K562 (cell line): ENCODE measurements at places on chromosomes 7 and 10. TPM values are rescaled to one million over a fixed set of nuclear protein-coding genes. Genes with fewer than 3 reads are reported as not detected.

DNA sequence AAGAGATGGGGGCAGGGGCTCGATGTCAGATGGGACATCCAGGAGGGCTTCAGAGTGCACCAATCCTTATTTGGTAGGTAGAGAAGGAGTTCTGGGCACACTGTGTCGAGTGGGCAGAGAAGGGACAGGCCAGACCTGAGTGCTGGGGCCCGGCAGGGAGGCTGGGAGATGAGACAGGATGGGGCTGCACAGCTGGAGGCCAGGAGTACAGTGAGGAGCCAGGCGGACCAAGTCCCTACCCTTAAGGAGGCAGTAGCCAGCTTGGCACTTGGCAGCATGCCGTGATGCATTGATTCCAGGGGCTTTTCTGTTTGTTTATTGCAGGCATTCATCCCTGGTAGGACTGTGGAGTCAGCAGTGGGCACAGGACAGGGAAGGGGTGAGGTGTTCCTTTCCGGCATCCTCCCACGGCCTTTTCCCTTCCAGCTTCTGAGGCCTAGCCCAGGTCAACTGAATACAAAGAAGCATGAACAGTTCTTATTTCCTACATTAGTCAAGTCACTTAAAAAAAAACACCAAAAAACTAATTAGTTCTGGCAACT lies 168.8 kb upstream of the CDCA7L start:
- DNase-seq: no peak

GRCh38 chr10:86705905-86706304 lies 37.6 kb downstream of the LDB3 start:
- DNase-seq: no peak

DNA sequence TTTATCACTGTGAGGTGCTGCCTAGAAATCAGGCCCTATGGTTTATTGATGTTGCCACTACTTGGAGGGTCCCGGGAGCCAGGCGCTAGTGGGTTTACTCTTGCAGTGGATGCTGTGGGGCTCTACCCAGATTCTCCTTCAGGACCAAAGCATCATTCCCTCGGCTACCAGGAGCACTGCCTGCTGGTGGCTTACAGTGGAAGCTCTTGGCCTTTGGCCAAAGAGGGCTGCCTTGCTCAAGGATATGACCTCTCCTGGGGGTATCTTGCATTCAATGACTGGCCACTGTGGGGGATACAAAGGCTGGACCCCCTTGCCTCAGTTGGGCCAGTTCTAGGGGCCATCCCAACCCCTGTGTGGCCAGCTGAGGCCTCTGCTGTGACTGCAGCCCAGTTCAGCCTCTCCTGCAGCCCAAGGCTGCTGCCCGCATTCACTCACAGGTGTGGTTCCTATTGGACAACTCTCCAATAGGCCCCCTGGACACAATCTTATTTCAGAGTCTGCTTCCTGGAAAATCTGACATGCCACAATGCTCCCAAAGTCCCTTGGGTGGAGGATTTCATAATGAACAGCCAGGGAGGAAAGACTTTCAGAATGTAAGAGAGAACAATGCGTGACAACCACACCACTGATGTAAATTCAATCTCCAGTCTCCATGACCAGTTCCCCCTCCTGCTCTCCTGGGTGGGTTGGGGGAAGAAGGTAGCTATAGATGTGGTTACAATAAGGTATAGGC lies 196.3 kb downstream of the SNX10 start:
- DNase-seq: no peak

FEZF1 gene
- not detected in 2 replicates for polyA plus RNA-seq

EPDR1 gene
- polyA plus RNA-seq: not detected in 2 replicates

ZSWIM8 gene
- 38.4 and 47.8 TPM in 2 replicates for polyA plus RNA-seq

GPER1 gene
- polyA plus RNA-seq: not detected in 2 replicates
